ENCODE measurements at places on chromosomes 4 and X.

- no peak for DNase-seq
These were observed 4.1 kb downstream of the FOXP3 start for GRCh38 chrX:49260221-49260985.

GRCh38 chr4:30600246-30601017, 119.7 kb upstream of the PCDH7 start:
- no peak for DNase-seq

- no peak for DNase-seq
These were observed 32.7 kb downstream of the MFAP3L start for GRCh38 chr4:169993531-169993930.

DNA sequence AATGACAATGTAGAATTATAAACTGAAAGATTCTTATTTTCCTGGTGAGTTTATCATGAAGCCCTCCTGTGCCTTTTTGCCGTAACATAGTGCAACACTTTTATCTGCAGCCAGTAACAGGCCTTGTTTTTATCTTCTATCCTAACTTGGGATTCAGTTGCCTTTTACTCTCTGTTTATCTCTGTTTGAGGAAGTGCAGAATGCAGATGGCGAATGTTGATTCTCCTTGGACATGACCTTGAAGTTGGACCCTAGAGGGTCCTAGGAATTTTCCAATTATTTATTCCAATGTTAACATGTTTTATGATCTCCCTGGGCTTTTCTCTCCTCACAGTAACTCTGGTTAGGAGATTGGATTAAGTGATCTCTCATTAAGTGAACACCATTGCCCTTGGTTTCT, 165.0 kb downstream of the FMR1NB start:
- DNase-seq, result no peak

GRCh38 chr4:110963662-110964280, 340.9 kb upstream of the PITX2 start:
- DNase-seq, result no peak

GRCh38 chrX:39475372-39475771, 622.4 kb downstream of the BCOR start:
- no peak for DNase-seq

DNA sequence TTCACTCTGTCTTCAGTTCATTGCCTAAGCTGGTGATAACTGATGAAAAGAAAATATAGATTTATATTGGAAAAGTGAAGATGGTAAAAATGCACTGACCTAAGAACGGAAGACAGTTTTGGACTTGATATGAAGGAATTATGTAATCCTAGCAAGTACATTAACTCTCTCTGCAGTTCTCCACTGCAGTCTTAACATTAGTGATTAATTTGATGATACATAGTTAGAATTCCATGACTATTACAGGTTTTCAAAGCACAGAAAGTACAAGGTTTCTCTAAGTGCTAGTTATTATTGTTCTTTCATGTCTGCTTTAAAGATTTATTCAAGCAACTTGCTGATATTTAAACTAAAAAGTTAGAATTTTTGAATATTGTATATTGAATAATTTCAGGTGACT, 1591.7 kb upstream of the ADGRL3 start:
- no peak for DNase-seq

GRCh38 chr4:156998500-156999174, 27.0 kb upstream of the PDGFC start:
- DNase-seq, result no peak

- DNase-seq, result no peak
These were observed 108.9 kb downstream of the UNC5C start for GRCh38 chr4:95439896-95440295.

DNA sequence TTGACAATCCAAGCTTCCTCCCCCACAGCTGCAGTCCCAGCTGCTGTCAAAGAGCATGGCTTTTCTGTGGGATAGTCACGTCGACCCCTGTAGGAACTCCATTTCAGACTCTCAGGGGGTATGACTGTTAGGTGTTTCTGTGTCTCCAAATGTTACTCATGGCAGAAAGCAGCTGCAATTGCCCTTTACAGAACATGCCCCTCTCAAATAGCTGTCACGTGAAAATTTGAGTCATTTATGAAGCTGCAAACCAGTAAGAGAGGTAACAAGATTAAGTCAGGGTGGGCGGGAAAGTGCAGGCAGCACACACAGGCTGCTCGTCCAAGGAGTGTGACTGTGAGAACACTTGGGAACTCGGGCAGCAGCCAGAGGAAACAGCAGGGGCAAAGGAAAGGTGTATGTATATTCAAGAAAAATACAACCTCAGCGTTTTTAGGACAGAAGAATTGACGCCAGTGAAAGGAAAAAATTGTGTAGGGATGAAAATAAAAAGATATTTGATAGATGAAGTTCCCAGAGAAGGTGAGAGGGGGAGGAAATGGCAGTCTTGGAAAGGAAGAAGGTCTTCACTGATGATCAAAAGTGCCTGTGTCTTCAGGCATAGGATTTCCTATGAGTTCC, 66.5 kb upstream of the TMEM184C start:
- no peak for DNase-seq

DNA sequence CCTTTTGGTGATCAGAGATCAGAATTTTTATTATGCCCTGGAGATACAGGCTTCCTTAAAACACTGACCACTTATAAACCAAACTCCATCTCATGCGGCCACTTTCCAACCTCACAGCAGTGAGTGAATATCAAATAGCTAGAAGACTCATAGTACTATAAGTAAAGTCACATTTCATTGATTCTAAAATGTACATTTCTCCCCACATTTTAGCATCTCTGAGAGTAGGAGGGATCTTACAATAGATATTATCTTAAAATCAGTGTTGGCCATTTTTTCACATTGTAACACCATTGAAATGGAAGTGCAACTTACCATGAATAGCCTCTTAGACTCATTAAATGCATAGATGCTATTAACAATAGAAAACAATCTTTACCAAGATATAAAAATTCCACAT, 17.4 kb downstream of the PCYT1B start:
- DNase-seq, result no peak

DNA sequence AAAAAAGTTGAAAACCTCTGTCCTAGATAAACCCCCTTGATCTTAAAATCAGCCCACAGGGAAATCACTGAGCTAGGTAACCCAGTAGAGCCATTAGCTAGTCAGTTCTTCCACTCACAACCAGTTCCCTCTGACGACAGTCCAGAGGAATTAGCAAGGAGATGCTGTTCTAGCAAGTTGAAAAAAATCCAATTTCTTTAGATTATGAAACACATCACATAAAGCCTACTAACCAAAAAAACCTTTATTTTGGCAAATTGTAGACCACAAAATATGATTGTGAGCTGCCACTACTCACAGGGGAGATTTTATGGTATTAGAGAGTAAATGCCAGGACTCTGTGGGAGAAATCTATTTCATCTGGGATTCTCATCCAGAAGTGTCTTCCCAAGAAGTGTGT, 22.6 kb downstream of the ADAMTS3 start:
- DNase-seq, result no peak

GRCh38 chrX:46294234-46294633, 251.0 kb downstream of the ZNF674 start:
- DNase-seq, result no peak

GRCh38 chr4:73414936-73415271, 10.8 kb downstream of the ALB start:
- no peak for DNase-seq

GRCh38 chr4:162645381-162645780, 481.6 kb upstream of the FSTL5 start:
- DNase-seq, result no peak

GRCh38 chr4:105710012-105710600, 1.5 kb downstream of the GSTCD start:
- DNase-seq, result no peak

DNA sequence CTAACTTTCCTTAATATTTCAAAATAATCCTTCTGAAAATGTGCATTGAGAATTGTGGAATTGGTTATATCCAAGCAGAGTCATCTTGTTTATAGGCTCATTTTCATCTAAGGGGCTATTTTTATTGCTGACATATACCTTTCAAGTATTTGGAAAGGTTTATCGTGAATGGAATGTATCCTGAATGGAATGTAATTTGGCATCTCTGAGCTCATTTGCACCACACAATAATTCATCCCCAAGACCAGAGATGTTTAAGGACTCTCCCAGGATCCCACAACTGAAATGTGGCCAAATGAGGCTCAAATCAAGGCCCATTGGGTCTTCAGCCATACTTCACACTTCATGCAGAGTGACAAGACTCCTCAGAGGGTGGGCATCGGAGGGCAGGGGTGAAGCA, 7.5 kb upstream of the SETD7 start:
- DNase-seq, result no peak

DNA sequence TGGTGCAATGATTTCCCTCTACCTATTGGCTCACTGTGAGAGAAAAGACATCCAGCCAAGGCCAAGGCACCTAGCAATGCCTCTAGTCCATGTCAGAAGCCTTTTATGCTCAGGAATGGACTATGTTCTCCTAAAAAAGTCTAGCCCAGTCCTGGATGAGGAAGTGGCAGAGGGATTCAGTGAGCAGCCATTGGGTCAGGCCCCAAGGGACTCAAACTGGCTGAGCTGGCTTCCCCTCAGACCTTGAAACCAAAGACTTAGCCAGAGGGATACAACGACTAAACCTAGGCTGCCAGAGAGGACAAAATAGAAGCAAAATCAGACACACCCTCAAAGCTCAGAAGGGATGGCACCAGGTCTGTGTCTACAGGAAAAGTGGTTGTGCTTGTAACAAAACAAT, 49.1 kb downstream of the ARHGEF9 start:
- DNase-seq, result no peak

- DNase-seq, result no peak
These were observed 34.8 kb upstream of the AFAP1 start for GRCh38 chr4:7974425-7974824.

GRCh38 chr4:21134994-21135393, 434.7 kb downstream of the PACRGL start:
- DNase-seq, result no peak

GRCh38 chr4:76526585-76526990, 91.6 kb downstream of the SHROOM3 start:
- no peak for DNase-seq

DNA sequence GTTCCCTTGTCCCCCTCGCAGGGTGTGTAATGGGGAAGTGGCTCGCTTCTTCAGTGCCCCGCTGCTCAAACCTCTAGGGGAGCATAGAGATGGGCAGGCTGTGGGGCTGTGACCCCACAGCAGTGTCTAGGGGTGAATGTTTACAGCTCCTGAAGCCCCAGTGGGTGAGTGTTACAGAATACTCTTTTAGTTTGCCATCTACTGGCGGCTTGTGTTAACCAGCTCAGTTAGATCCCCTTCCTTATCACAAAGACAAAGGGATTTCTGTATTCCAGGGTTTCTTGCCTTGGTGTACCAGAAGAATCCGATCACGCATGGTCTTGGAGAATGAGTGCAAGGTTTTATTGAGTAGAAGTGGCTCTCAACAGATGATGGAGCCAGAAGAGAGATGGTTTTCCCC, 108.1 kb upstream of the IQCM start:
- no peak for DNase-seq

- DNase-seq, result no peak
These were observed 32.1 kb downstream of the SYTL5 start for GRCh38 chrX:38038501-38038900.

- no peak for DNase-seq
These were observed 104.9 kb upstream of the ARMCX2 start for GRCh38 chrX:101764538-101764937.

- no peak for DNase-seq
These were observed 75.2 kb downstream of the SPRY1 start for GRCh38 chr4:123471655-123472369.

DNA sequence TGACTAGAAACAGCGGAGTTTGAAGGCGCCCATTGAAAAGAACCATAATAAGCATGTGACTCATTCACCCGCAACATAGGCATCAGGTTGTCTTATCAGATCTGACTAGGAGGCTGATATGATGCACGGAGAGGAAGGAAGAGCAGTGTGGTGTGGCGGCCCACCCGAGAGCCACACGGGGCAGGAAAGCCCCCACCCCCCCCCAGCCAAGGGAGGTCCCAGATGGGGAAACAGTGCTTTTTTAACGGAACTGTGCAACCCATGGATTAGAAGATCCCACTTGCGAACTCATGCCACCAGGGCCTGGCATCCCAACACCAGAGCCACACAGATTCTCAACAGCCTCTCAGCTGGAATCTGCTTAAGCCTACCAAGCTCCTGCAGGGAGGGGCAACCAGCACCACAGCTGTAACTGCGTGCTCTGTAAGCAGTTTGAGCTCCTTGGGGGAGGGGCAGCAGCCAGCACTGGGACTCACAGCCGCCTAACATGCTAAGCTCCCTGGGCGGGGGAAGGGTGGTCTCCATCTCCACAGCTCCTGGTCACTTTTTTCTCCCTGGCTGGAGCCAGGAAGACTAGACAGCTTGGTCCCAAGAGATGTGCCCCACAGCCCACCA, 466.2 kb downstream of the PDGFC start:
- no peak for DNase-seq

DNA sequence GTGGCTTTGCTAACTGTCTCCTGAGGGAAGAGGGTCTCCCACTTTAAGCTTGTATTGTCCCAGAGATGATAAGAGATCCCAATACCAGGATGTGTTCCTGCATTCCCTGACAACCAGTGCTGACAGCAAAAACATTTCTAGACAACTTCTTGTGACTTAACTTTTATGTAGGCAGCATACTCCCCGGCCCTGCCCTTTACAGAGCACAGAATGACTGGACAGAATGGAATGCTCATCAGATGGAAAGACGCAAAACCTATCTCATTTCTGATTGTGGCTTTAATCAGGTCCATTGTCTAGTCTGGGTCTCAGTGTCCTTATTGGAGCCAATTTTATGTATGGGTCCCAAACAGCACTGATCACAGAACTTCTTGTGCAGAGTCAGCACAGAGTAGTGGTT, 18.2 kb upstream of the PLAC1 start:
- DNase-seq, result no peak

GRCh38 chr4:3406431-3406830, 35.3 kb upstream of the HGFAC start:
- no peak for DNase-seq

- DNase-seq, result no peak
These were observed 162.5 kb upstream of the AFF2 start for GRCh38 chrX:148337873-148338272.

DNA sequence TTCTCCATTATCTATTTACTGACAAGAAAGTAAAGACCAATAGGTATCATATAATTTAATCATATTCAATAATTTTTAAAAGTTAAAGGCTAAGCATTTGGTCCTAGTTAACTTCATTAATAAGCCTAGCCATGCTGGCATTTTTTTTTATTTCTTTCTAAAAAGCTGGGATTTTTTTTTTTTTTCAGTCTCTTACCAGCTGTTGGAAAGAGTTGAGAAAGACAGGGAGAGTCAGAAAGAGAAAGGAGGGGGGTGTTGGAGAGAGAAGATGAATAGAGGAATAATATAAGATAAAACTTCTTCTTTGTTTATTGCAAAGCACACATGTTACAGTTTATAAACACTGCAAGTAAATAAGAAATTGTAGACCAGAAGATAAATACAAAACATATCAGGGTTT, 5.9 kb upstream of the NR3C2 start:
- DNase-seq, result no peak

GRCh38 chr4:179124957-179125356, 1682.7 kb upstream of the AGA start:
- no peak for DNase-seq

All from T-cell (primary cell).